ENCODE measurements at places on chromosomes 5 and 9.

DNA sequence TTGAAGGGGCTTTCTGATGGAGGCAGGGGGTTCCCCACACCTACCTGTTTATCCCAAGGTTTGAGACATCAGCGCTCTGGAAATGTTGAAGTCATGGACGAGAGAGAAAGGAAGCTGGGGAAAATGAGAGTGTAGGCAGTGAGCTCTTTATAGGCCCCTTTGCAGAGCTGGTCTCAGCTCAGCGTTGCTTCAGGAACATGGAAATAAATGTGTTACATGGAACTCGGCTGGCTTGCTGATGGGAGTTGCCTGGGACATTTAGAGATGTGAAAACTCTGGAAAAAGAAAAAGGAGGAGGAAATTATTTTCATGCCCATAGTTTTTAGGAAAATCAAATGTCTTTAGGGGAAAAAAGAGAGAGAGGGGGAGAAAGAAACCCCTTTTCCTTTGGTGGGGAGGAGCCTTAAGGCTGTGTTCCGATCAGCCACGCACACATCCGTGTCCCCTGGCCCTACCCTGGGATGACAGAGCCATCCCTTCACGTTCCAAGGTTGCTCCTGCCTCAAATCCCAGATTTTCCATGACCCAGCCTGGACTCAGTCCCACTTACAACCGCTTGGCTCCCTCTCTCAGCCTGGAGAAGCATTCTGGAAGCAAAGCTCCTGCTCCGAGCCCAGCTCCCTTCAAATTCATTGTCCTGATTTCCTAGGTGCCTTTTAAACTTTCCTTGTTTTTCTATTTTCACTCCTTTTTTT lies 78.3 kb downstream of the COL27A1 start:
- no peak for DNase-seq

DNA sequence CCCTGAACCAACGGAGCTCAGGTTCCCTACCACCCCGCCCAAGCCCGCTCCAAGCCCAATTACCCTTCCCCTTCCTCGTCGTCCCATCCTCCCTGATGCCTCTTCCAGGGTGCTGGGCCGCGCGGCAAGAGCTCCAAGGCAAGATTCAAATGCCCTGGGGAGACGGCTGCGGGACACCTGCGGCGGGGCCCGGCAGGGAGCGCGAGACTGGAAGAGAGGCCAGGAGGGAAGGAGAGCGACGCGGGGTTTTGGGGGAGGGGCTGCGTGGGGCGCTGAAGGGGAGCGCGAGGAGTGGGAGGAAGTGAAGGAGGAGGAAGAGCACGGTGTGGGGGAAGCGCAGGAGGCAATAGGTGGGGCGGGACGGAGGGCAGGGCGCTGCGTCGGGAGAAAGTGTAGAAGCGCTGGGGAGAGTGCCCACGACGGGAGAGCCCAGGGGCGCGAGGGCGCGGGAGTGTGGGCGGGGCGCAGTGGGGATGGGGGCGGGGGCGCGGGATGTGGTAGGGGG lies 975 bp upstream of the NXNL2 start:
- peak; percentile 52 for DNase-seq

DNA sequence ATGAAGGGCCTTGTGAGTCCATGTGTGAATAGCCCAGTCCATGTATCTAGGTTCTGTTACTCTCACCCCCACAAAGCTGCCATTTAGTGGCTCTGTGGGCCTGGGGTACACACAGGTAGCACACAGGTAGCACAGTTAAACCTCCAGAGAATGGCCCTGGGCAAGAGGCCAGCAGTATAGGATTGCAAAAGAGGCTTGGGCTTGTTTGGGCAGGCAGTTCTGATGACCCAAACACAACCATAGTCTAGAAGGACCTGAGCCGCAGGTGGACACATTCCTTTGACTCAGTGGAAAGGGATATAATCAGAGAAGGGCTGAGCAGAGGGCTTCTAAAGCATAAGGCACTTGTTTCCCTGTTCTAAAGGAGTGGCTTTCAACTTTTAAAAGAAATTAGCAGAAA lies 326.8 kb upstream of the SGCD start:
- DNase-seq: no peak

- no peak for DNase-seq
Measured at GRCh38 chr9:93906195-93906880, 48.8 kb downstream of the BARX1 start.

DNA sequence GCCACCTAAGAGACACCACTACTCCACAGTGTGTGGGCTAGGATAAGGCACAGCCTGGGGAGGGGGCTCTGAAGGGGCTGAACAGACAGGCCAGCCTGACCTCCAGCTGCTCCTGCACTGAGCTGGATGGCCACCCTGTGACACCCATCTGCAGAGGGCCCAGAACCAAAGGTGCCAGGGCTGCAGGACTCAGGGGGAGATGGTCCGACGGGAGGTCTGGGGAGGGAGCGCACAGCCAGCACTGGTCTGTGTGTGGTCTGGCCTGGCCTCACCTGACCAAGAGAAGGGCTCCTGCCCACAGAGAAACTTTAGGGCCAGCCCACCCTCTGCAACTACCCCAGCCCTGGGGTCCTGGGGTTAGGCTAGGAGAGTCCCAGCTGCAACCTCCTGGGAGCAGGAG lies 789 bp downstream of the LTC4S start:
- DNase-seq: no peak

GRCh38 chr9:96116275-96117064 lies 185.5 kb downstream of the HSD17B3 start:
- DNase-seq: no peak

GRCh38 chr5:139951296-139951924 lies 91.7 kb downstream of the NRG2 start:
- DNase-seq: no peak

DNA sequence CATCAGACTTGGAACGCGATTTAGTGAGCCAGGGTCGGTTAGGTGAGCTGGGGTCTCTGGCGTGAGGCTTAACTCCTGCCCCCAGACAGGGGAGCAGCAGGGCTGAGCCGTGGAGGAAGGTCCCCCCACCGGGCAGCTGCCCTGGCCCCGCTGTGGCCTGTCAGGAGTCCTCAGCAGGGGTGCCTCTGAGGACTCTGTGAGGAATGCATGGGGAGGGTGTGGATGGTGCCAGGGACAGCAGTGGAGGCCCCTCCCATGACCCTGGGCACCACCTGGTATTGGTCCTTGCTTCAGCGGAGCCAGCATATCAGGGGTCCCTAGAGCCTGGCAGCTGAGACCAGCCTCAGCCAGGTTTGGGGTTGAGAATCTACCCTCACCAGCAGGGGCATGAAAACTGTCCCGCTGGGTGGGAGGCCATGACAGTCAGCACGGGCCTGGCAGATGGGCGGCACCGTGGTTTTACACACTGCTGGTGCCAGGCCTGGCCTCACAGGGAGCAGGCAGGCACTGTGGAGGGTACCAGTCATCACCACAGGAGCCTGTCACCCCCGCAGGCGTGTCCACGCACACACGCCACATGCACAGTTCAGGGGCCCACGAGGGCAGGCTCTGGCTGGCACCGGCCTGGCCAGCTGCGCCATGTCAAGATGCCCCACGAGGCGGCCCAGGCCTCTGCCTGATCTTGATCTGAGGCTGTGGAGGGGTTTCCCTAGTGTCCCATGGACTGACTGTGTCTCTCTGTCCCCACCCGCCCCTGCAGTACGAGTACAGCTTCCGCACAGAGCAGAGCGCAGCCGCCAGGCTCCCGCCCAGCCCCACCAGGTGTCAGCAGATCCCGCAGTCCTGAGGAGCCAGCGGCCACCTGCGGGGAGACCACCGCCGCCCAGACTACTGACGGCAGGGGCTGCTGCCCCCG lies 111.1 kb upstream of the LMX1B start:
- no peak for DNase-seq

DNA sequence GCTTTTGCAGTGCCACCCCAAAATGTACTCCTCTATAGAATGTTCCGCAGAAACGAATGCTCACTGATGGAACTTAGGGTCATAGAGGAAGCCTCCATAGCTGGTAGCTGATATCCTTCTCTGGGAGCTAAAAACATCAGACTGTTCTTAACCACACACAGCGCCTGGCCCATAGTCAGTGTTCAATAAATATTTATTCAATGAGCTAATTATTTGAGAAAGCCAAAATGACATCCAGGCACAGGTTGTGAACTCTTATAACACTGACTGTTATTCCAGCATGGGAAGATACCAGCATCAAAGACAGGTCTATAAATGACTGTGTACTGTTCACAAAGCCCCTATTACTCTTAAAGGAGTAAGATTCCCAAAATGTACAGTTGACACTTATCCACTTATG lies 12.9 kb downstream of the GDF9 start:
- no peak for DNase-seq

GRCh38 chr5:77086368-77086688 lies 757 bp downstream of the ZBED3 start:
- no peak for DNase-seq

DNA sequence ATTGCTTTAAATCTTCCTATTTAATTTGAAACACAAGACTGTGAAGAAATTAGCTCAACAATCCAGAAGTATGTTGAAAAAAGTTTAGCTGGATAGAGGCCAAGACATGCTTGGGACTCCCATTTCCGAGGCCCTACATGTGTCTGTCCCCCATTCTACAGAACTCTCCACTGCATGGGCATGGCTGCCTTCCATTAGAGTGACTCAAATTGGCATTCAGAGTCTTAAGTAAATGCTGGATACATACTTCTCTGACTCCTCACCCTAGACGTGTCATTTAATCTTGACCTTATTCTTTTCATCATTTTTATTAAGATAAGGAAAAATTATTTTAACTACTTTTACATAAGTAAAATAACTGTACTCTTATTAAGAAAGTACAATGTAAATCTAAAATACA lies 530.4 kb upstream of the CDH9 start:
- DNase-seq: peak; percentile 11

DNA sequence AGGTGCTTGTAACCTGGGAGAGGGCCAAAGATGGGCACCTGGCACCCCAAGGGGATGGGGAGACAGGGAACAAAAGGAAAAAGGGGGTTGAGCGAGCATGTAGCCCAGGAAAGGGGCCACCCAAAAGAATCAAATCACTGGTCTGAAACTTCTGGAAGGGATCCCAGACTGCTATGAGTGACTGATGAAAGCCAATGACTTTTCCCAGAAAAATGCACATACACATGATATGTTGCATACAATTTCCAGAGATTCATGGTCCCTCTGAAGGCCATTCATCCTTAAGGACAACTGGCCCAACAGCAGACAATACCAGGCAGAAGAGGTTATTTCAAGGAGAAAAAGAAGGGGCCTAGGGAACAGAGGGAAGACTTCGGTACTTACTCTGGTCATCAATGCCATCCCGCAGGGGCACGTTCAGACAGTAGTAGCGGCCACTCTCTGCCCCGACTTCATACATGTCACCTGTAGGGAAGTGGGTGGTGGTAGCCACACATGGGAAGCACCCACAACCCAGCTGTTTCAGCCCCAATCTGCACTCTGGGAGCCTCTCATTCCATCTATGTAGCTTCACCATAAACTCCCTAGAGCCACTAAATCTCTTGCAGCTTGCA lies 8.4 kb downstream of the HDAC3 start:
- no peak for DNase-seq

- peak; percentile 80 for DNase-seq
Measured at GRCh38 chr5:84393969-84394368, 9.3 kb upstream of the EDIL3 start.

DNA sequence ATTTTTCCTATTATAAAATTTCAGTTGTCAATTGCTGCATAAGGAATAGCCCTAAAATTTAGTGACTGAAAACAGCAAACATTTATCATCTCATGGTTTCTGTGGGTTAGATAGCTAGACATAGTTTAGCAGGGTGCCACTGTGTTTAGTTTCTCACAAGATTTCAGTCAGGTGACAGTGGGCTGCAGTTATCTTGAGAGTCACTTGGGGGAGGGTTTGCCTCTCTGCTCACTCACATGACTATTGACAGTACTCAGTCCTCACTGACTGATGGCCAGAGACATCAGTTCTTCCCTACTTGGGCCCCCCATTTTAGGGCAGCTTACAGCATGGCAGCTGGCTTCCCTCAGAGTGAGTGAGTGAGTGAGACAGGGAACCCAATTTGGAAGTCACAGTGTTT lies 42.0 kb downstream of the PBX3 start:
- DNase-seq: no peak

GRCh38 chr5:100595152-100595811 lies 60.1 kb downstream of the FAM174A start:
- peak; percentile 54 for DNase-seq

DNA sequence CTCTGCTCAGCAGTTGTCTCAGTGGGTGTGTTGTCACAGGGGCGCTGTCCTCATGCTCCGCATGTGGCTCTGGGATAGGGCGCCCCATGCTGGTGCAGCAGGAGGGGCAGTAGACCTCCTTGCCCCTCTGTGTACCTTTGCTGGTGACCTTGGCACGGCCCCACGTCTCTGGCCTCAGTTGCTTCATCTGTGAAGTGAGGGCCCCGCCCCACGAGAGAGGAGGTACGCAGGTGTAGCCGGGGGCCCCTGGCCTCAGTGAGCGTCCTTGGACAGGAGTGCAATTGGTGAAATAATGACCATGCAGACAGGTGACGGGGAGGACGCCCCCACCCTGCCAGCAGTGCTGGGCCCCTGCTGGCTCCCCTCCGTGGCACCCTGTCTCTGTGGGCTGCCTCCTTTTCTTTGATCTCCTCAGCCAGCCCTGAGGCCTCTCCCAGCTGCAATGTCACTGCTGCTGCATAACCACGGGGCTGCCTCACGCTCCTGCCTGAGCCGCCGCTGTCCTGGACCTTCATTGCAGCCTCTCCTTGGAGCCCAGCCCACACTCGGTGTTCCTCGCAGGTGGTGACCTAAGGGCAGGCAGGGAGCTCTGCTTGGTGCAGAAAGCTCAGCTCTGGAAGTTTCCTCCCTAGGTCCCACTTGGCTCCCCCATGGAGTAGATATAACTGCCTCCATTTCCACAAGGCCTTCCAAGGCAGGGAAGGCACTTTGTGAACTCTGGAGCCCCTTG lies 57.3 kb downstream of the PHF2 start:
- no peak for DNase-seq

- DNase-seq: no peak
Measured at GRCh38 chr9:116687754-116688135, 640 bp downstream of the TRIM32 start.

- DNase-seq: no peak
Measured at GRCh38 chr5:109496112-109496511, 86.3 kb upstream of the PJA2 start.

DNA sequence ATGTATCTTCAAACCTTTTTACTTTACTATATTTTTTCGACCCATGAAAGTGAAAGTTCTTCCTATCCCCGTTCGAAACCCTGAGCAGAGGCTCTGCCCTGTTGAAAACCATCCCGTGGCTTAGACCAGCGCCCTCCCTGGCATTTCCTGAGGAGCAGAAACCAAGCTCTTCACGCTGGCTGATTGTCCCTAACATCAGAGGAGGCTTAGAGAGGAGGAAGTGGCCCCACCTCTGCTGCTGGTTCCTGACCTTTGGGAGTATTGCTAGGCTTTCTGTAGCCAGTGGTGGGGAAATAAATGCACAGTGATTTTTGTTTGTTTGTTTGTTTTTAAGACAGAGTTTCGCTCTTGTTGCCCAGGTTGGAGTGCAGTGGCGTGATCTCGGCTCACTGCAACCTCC lies 4.2 kb upstream of the PTGES start:
- DNase-seq: no peak

- DNase-seq: no peak
Measured at GRCh38 chr5:180603076-180603594, 11.8 kb upstream of the SCGB3A1 start.

DNA sequence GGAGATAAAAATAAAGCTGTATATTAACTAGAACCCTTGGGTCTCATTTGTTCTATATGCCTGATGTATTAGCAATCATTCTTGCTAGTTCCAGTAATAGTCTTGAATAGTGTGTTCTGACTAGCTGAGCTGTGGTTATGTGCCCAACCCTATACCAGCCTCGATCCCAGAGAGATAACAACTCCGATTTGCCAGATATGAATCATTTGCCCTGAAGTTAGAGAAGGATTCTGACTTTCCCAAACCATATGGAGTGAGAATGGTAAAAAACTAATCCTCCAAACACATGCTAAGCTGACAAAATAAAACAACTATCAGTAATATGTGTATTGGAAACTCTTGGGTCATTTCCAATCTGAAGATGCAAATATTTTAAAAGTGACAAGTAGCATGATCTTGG lies 64.8 kb downstream of the ALDH1A1 start:
- no peak for DNase-seq

Measured in RWPE1 (cell line).